ENCODE measurements at places on chromosomes 2 and 18.

DNA sequence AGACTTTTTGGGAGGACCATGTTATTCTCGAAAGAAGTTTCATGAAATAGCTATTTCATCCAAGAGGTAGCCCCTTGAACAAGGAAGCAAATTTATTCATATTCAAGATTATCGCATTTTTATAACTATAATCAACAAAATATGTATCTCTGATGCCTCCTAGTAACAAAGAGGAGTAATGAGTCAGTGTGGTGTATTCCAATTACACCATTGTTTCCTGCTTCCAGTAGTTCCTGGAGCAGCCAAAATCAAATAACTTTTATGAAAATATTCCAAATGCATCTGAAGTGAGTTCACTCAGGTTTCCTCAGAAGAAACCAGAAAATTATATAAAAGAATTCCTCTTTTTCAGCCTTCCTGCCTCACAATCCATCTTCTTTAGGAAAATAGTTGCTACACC, 43.0 kb downstream of the ANKRD36B start:
- DNase-seq = peak; percentile 4

- DNase-seq = no peak
These were observed 24.2 kb downstream of the PSMD14 start for GRCh38 chr2:161332371-161332967.

- DNase-seq = no peak
These were observed 20.7 kb downstream of the TOGARAM2 start for GRCh38 chr2:29001806-29002205.

- no peak for DNase-seq
These were observed 104.1 kb upstream of the FZD5 start for GRCh38 chr2:207873794-207874193.

- no peak for DNase-seq
These were observed 76.6 kb downstream of the GALNT1 start for GRCh38 chr18:35658112-35658511.

DNA sequence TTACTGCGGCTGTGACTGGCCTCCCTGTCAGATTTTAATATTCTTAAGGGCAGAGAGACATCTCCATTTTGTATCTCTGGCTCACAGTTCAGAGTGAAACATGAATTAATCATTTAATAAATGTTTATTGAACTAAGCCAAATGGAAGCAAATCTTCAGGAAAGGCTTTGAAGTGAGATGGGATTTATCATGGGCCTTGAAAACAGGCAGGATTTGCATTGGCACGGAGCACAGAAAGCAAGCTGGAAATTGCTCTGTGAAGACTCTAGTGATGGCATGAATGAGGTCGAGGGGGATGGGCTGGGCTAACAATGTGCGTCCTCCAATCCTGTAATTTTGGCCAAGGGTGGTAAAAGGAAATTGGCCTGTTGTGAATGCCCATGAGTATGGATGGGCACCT, 369.8 kb upstream of the SOX11 start:
- DNase-seq = no peak

- DNase-seq = peak; percentile 82
These were observed 61.1 kb downstream of the GATA6 start for GRCh38 chr18:22230471-22230945.

DNA sequence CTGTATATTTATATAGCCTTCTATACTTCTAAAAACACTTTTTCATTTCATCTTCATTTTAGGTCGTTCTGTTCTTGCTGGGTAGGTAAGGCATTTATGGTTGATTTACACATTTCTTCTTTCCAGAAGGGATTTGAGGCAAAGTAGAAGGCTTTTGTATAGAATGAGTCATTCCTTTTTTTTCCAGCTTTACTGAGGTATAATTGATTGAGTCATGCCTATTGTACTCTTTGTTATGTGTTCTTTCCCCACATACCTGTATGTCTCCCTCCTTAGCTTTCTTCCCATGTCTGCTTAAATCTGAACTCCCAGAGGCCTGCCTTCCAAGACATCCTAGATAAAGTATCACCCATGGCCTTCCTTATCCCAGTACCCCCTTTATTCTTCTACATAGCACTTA, 4.8 kb upstream of the CDC42EP3 start:
- DNase-seq = peak; percentile 73

- no peak for DNase-seq
These were observed 5.6 kb upstream of the LRATD1 start for GRCh38 chr2:14626873-14627272.

DNA sequence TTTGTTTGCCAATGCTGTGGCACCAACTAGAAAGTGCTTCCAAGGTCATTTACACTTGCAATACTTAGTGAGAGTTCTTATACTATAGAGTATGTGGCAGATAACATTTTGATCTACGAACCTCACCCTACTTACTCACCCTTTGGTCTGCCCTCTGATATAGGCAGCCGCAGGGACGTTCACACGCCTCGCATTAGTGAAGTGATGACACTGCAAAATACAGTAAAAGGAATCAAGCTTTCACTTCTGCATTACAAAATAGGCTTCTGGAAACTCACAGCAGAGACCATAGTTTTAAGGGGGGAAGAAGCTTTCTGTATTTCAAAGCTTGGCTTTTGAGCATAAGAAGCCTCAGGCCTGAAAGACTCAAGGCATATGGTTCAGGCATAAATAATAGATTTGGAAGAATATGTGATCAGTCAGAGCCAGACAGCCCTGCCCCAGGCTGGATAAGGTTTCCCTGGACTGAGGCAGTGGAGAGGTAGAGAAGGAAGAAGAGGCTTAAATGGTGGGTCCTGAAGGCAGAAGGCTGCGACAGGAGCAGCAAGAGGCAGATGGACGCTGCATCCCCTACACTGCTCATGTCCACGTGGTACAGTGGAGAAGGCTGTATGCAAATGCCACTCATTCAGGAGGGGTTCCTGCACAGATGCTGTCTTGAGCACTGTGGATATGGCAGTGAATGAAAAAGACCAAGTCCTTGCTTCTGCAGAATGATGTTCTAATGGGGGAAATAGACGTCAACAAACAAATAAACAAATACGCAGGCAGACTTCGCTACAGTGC, 63.1 kb downstream of the FECH start:
- no peak for DNase-seq

GRCh38 chr2:11719230-11719977, 27.0 kb upstream of the LPIN1 start:
- no peak for DNase-seq

DNA sequence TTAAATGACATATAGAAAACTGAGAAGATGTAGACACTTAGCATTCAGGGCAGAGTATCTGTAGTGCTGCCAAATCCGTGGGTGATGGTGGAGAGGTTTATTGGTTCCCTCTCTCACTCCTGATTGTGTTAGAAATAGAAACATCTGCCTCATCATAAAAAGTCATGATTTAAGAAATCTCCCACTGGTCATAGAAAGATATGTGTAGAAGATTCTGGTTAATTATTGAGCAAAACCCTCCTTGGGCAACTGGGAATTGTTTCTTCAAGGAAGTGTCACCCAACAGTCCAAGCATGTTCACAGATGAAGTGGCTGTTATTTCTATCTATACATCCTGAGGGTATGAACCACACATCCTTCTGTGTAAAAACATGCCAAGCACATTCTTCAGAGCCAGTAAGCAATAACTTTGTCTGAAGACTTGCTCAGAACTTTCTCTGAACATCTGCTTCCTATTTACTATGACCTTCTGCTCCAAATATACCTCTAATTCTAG, 33.6 kb upstream of the CHRNA1 start:
- peak; percentile 92 for DNase-seq

- DNase-seq = no peak
These were observed 435 bp upstream of the IMPACT start for GRCh38 chr18:24426073-24426397.

GRCh38 chr2:147851244-147851930, 6.6 kb downstream of the ACVR2A start:
- DNase-seq = no peak

- DNase-seq = no peak
These were observed 105.5 kb downstream of the CLIP4 start for GRCh38 chr2:29220506-29221270.

DNA sequence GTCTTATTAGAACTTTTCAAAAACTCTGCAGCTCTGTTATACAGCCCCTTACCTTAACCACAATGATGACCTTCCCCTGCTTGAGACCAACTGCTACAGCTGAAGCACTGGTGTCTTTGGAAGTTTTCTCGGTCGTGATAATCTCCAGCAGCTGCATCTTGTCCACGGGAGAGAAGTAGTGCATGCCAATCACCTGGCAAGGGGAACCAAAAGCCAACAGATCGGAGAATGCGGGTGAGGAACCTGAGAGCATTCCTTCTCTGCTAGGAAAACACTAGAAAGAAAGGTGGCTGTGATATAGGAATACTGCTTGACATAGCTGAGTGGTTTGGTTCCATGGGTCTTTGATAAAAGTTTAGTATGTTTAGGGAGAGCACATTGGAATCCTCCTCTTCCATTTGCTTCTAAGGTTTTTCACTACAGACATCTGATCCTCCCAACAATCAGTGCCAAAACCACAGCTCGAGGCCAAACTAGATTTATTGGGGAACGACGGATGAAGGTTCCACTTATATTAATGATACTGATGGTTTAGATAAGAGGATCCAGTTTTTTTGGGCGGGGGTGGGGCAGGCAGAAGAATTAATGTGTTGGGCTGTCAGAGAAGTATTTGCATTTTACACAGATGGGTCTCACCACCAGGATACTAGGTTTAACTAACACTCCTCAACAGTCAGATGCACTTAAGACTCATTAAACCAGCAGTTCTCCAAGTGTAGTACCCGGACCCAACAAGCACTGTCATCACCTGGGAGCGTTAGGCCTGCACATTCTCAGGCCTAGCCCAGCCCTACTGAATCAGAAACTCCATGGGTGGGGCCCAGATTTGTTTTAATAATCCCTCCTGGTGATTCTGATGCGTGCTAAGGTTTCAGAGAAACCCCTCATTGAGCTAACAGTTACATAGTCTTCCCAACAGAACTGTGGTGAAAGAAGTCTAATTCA, 22.4 kb downstream of the GAREM2 start:
- peak; percentile 37 for DNase-seq

DNA sequence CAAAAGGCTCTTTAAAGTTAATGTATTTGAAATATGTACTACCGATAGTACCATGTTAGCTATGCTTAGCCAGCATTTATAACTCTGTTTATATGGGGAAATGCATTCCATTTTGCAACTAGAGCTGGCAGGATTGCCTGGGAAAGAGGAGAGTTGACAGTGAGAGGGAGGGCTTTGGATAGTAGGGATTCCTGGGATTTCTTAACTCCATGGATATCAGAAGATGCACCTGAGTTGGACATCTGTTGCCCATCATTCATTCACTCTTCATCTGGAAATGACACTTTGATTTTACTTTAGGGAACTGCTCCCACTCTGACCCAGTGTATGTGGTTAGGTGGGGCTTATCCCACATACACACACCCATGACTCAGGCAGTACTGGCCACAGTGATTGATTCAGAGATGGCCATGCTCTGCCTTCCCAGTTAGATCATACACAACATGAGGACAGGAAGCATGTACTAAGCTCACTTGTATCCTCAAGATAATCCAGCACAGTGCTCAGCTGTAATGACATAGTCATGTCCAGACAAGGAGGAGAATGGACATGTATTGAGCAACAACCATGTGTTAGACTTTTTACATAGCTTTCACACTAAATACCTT, 248.8 kb downstream of the MREG start:
- DNase-seq = peak; percentile 84

DNA sequence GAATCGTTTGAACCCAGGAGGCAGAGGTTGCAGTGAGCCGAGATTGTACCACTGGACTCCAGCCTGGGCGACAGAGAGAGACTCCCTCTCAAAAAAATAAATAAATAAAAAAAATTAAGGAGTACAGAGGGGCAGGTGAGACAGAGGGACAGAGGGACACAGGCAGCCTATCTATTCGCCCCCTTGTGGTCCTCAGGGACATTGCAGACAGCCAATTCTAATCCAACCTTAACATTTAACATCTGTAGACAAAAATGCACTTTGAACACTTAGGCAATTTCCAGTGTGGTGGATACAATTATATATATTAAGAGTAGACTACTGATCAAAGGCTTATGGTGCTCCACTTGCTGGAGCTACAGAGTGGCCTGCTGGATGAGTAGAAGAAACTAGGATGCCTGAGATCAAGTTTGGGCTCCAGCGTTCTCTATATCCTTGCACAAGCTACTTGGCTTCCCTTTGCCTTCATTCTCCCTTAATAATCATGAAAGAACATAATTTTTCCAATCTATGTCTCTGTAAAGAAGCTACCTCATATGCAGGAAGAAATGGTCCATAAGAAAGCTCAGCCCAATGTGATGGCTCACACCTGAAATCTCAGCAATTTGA, 8.2 kb upstream of the SMARCAL1 start:
- peak; percentile 37 for DNase-seq

- peak; percentile 28 for DNase-seq
These were observed 22.2 kb downstream of the ATAD2B start for GRCh38 chr2:23904692-23905091.

- no peak for DNase-seq
These were observed 135.1 kb downstream of the GFPT1 start for GRCh38 chr2:69251943-69252342.

DNA sequence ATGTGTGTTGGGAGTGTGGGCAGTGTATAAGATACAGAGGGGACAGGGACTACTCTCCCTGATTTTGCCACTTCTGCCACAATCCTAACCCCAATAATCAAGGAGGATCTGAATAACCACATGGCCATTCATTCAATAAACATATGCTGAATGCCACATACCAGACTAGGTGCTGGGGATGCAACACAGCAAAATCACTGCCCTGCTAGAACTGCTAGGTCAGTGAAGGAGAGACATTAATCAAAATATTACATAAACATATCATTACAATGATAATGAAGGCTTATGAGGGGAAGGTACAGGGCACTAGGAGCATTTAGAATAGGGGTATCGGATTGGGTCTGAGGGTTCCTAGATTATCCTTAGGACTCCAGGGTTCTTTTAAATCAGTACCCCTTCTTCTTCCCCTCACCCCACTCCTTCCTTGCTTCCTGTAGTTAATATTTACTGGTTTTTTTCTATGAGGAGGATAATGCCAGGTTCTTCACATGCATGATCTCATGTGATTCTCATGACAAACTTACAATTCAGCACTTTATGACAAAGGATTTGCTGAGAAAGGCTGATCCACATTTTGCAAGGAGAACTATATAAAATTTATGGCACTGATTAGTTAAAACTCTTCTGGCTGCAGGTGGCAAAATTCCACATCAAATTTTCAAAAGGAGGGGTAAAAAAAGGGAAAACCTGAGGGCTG, 56.4 kb upstream of the PCBP1 start:
- no peak for DNase-seq

- peak; percentile 38 for DNase-seq
These were observed 74.8 kb downstream of the TXNL1 start for GRCh38 chr18:56563568-56563967.

DNA sequence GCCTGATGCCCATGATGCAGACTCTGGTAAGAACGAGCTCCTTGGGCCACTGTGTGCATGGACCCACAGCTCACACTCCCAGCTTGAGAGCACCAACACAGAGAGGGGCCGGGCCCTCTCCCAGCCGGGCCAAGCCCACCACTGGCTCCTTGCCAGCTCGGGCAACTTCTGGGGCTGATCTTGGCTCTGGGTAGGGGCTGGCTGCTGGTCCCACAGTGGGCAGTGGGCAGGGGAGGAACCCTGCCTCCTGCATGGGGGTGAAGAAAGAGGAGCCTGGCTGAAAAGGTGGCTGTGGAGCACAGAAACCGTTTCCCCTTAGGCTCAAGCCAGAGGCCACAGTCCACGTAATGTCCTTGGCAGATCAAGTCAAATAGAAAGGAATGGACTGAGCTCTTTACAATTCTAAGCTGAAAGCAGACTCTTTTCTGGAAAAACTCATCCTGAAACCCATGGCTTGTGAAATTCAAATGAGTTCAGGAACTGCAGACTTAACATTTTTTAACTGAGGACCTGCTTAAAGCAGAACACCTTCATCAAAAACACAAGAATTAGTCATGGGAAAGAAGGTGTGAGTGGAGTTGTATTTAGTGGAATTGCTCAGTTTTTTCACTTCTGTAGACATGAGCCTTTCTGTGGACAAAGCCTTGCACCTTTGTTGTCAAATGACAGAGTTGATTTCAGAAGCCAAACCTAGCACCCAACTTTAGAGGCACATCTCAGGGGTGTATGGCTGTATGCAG, 104.9 kb downstream of the STPG4 start:
- DNase-seq = no peak

Measured in fibroblast of skin of right biceps (primary cell).